ENCODE measurements at places on chromosomes 2 and 18.

GRCh38 chr2:239225871-239226561 lies 174.8 kb downstream of the HDAC4 start:
- no peak for DNase-seq

- DNase-seq = no peak
Measured at GRCh38 chr18:55048892-55049291, 89.6 kb upstream of the CCDC68 start.

- DNase-seq = no peak
Measured at GRCh38 chr2:197708331-197708730, 3.2 kb downstream of the MARS2 start.

GRCh38 chr2:109452318-109453305 lies 161.2 kb downstream of the SEPTIN10 start:
- DNase-seq = no peak

- no peak for DNase-seq
Measured at GRCh38 chr2:105215586-105216192, 25.9 kb upstream of the GPR45 start.

GRCh38 chr2:176178038-176178756 lies 10.3 kb upstream of the HOXD1 start:
- peak; percentile 69 for DNase-seq

GRCh38 chr2:218722419-218722818 lies 11.8 kb downstream of the TTLL4 start:
- DNase-seq = no peak

DNA sequence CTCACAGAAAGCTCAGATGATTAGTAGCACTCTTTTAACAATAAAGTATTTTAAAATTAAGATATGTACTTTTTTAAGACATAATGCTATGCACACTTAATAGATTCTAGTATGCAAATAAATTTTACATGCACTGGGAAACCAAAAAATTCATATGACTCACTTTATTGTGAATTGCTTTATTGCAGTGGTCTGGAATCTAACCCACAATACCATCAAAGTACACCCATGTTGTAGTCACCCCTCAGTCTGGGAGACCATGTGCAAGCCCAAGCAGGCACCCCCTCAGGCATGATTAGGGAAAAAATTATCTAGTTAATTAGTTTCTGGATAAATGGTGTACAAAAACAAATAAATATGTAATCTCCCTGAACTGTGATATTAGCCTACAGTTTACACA lies 649.0 kb upstream of the HS6ST1 start:
- DNase-seq = no peak

DNA sequence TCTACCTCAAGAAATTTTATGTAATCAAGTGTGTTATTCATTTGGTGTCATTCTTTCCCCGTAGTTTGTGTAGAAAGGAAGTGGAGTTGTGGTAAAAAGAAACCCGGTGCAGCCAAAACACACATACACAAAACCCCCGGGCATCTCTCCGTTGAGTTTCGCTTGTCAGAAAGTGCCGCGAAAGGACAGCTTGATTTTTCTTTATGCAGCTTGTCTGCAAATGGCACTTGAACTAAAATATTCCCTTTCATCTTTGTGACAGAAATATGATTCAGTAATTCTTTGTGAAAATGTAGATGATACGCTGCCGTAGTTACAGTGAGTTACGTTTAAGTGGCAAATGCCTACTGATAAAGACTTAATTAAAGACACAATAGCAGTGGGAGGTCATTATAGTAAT lies 268.8 kb upstream of the SPRED2 start:
- DNase-seq = no peak

- no peak for DNase-seq
Measured at GRCh38 chr2:235703711-235704295, 210.0 kb downstream of the AGAP1 start.

DNA sequence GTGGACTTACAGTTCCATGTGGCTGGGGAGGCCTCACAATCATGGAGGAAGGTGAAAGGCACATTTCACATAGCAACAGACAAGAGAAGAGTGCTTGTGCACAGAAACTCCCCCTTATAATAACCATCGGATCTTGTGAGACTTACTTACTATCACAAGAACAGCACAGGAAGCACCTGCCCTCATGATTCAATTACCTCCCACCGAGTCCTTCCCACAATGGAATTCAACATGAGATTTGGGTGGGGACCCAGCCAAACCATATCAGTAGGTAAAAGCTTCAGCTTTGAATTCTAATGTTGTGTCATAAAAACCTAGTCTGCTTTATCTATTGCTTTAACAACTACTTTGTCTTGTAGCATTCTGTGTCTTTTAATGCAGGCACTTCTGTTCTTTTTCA lies 140.4 kb upstream of the PIK3C3 start:
- DNase-seq = no peak

Measured in NCI-H146 (cell line).